Stimulated activated CD4-positive, alpha-beta T cell treated with anti-CD3 and anti-CD28 coated beads, Interleukin-15, amount 100 ng/mL, for 48 hours (primary cell): ENCODE measurements at places on chromosomes 13 and 19.

GRCh38 chr19:58182577-58182988 lies 278 bp upstream of the ZNF274 start:
- peak; percentile 82 for DNase-seq

DNA sequence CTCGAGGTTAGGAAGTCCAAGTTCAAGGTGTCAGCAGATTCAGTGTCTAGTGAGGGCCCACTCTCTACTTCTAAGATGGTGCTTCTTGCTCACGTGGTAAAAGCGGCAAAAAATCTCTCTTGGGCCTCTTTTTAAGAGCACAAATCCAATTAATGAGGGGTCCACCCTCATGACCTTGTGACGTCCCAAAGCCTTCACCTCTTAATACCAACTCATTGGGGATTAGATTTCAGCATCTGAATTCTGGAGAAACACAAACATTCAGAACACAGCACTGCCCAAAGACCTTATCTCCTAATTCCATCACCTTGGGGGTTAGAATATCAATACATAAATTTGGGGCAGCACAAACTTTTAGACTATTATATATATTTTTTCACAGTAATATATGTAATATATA lies 146.4 kb upstream of the GPC6 start:
- DNase-seq, result no peak

GRCh38 chr13:18943721-18944391 lies 237.8 kb downstream of the TUBA3C start:
- no peak for DNase-seq

- peak; percentile 36 for DNase-seq
Measured at GRCh38 chr19:996051-996838, 4.0 kb upstream of the GRIN3B start.

- DNase-seq, result no peak
Measured at GRCh38 chr19:10061717-10062310, 24.3 kb upstream of the SHFL start.

- DNase-seq, result no peak
Measured at GRCh38 chr19:46435009-46435408, 6.3 kb upstream of the PNMA8C start.

- no peak for DNase-seq
Measured at GRCh38 chr19:32324631-32325285, 20.7 kb upstream of the ZNF507 start.

DNA sequence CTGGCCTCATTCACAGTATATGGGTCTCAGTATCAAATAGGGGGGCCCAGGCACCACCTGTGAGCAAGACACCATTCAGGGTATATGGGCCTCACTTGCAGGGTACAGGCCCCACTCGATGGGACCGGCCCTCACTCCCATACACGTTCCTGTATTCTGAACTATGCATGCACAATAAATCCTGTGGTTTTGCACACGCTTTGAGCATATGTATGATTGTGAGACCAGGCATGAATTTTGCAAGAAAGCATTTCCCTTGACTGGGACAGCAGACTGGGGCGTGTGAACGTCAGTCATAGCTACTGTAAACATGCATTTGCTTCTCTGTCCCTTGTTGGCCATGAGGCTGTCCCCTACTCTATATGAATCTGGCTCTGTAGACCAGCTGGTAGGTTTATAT lies 637 bp upstream of the PNMA8B start:
- no peak for DNase-seq

GRCh38 chr13:26606631-26607030 lies 49.1 kb downstream of the WASF3 start:
- no peak for DNase-seq

- no peak for DNase-seq
Measured at GRCh38 chr13:106398289-106398688, 137.2 kb downstream of the EFNB2 start.

GRCh38 chr13:27971776-27972477 lies 2.8 kb upstream of the CDX2 start:
- no peak for DNase-seq

DNA sequence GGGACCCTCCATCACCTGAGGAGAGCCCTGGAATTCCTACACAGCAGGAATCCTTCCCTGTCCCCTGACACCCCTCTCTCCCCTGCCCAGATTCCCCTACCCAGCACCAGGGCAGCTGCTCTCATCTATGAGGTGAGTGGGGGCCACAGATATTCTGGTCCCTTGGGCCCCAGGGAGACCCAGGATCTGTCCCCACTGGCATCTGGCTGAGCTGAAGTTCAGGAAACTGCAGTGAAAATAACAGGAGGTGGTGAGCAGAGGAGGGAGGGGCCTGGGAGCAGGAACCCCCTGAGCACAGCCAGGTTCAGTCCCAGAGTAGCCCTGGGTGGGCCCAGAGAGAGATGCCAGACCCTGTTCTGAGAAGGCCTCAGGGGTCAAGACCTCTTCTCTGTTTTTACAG lies 10.1 kb downstream of the CEACAM21 start:
- no peak for DNase-seq

GRCh38 chr19:18594096-18594823 lies 5.7 kb downstream of the REX1BD start:
- peak; percentile 75 for DNase-seq

DNA sequence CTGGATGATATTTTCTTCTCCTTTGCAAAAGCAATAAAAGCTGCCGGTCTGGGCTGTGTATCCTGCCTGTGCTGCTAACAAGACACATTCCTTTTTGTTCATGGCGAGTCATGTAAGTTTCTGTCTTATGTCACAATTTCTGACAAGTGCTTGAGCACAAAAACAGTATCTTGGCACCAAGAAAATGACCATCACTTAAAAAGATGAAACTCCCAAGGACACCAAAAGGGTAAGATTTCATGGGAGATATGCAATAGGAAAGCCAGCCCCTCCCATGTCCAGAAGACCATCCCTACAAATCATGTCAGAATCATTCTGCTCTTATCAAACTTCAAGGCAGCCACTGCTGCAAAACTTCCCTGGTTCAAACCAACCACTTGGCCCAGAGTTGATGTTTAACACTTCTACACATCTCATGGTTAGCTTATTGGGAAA lies 375.4 kb upstream of the ZNF507 start:
- no peak for DNase-seq

DNA sequence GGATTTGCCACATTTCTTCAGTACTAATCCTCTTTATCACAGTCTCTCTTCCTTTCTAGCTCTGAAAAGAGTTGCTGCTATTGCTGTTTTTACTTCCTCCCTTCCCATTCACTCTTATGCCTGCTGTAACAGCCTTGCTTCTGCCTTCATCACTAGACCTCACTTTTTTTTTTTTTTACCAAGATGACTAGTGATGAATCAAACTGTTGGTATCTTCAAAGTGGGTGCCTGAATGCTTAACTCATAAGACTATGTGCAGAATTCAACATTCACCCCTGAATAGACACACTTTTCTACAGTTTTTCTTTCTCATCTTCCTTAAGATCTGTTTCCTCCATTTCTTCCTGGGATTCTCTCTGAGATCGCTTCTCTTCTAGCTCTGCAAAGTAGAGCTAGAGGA lies 217.2 kb upstream of the HTR2A start:
- no peak for DNase-seq

DNA sequence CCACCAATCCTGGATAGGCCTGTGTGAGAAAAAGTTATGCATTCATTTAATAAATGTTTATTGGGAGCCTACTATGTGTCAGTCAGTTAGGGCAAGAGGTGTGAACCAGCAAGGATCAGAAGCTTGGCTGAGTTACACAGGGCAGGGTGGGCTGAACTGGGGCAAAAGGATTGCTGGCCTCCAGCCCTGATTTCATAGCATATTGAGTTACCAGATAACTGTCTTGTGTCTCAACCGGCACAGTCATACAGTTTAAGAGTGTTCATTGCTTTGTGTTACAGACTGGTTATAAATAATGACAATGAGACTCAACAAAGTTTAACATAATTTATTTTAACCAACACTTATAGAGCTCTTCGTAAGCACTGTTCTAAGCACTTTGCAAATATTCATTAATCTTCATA lies 253.8 kb downstream of the DLEU7 start:
- no peak for DNase-seq

GRCh38 chr19:33825556-33825955 lies 28.9 kb downstream of the KCTD15 start:
- DNase-seq, result no peak

- DNase-seq, result no peak
Measured at GRCh38 chr19:43692385-43692784, 22.4 kb upstream of the PLAUR start.

GRCh38 chr13:76683168-76683567 lies 203.0 kb downstream of the KCTD12 start:
- no peak for DNase-seq

- DNase-seq, result no peak
Measured at GRCh38 chr13:79307433-79307861, 98.6 kb downstream of the RBM26 start.

DNA sequence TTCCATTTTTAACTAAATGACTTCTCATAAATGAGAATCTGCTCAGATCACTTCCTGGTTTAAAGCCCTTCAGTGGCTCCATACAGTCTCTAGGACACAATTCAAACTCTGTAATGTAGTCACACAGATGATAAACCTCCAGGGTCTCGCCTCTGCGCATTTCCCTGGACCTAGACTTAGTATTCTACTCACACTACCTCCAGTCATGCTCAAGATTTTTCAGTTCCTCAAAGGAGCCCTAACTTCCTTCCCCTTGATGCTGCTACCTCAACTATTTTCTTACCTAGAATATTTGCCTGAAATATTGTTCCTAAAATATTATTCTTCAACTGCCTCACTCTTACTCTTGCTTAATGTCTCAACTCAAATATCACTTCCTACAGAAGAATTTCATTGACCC lies 86.7 kb upstream of the TPP2 start:
- DNase-seq, result no peak

DNA sequence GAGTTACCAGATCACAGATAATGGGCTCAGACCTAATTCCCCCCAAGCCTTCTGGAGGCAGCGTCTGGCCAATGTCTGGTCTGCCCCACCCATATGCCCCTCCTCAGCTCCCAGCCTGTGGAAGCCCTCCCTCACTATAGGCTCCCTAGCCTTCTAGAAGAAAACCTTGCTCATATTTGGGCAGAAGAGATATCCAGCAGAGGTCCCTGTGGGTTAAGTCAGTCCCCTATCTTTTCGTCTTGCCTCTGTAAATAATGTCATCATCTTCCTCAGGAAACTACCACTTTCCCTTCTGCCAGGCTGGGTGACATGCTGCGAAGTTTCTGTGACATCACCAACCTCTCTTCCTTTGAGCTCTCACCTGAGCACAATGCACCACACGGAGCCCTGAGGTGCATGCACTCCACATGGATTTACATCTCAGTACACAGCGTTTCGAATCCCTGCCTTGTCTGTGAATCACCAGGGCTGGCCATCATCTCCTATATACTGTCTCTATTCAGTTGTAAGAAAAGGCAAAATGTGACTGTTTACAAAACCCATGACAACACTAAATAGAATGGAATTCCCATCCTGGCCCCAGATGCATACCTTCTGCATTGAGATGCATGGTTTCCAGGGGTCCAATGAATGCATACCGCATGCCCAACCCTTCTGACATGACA lies 112.8 kb downstream of the CRYL1 start:
- no peak for DNase-seq

DNA sequence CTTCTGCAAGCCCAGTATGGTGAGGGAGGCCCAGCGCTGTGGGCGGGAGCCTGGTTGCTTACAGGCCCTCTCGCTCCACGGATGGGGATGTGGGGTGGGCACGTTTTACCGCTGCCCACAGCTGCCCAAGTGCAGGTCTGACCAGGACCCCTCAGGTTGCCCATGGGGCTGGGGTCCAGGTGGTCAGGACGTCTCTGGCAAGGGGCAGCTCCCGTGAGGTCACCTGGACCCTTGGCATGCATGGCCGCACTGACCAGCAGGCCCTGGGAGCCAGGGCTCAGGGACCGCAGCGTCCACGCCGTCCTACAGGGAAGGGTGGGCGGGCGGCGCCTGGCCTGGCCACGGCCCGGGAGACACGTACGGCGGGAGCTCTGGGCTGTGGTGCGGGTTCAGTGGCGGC lies 32.8 kb downstream of the GAS6 start:
- DNase-seq, result no peak

DNA sequence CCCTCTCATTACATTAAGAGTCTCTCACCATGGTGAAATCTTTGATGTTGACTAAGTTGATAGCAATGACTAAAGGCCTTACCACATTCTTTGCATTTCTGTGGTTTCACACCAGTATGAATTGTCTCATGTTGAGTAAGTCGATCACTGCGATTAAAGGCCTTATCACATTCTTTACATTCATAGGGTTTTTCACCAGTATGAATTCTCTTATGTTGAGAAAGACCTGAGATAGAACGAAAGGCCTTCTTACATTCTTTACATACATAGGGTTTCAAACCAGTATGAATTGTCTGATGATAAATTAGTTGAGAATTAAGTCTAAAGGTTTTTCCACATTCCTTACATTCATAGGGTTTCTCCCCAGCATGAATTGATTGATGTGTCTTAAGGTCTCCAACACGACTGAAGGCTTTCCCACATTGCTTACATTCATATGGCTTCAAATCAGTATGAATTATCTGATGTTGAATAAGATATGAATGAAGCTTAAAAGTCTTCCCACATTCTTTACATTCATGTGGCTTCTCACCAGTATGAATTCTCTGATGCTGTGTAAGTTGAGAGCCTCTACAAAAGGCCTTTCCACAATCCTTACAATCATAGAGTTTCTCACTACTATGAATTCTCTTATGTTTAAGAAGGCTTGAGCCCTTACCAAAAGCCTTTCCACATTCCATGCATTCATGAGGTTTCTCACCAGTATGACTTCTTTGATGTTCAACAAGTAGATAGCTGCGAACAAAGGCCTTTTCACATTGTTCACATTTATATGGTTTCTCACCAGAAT lies 45.6 kb downstream of the ZNF283 start:
- DNase-seq, result no peak

GRCh38 chr19:15108145-15108844 lies 1.1 kb downstream of the SYDE1 start:
- no peak for DNase-seq

- no peak for DNase-seq
Measured at GRCh38 chr19:32388393-32388855, 17.1 kb upstream of the DPY19L3 start.

- no peak for DNase-seq
Measured at GRCh38 chr19:14837391-14837790, 2.4 kb upstream of the OR7A5 start.

GRCh38 chr13:52882785-52883184 lies 34.3 kb upstream of the PCDH8 start:
- DNase-seq, result no peak

DNA sequence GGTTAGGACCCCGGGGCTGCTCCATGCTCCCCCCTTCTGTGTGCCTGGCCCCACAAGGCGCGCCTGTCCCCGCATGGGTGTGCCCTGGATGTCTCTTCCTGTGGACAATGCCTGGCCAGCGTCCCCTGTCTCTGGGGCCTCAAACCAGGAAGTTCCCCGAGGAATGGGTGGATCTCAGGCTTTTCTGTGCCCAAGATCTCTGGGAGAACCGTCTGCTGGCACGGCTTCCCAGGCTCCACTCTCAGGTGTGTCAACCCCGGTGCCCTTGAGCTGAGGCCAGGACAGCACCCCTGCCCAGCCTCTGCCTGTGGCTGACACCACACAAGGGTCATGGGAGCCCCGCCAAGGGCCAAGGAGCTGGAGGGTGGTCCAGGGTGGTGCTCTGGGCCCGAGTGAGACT lies 15.7 kb downstream of the ZNF444 start:
- no peak for DNase-seq
